ENCODE measurements at places on chromosomes 13 and 19.
A peak's percentile ranks its signal among the peaks of the same experiment; 100 is the strongest.

DNA sequence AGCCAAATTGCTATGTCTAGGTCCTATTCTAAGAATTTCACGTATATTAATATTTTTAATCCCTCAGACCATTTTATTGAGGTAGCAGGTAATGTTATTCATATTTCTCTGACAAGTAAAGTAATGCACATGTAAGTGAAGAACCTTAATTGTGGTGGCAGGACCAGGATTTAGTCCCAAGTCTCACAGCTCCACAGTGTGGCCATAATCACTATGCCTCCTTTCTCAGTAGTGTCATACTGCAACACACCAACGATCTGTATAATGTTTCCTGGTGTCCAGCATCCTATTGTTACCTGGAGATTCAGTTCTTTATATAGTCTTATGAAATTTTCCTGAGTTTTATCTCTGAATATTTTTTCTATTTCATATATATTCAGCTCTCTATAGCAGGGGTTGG lies 340.3 kb downstream of the OLFM4 start:
- no peak for DNase-seq

GRCh38 chr19:40611096-40611495 lies 9.9 kb downstream of the LTBP4 start:
- no peak for DNase-seq

DNA sequence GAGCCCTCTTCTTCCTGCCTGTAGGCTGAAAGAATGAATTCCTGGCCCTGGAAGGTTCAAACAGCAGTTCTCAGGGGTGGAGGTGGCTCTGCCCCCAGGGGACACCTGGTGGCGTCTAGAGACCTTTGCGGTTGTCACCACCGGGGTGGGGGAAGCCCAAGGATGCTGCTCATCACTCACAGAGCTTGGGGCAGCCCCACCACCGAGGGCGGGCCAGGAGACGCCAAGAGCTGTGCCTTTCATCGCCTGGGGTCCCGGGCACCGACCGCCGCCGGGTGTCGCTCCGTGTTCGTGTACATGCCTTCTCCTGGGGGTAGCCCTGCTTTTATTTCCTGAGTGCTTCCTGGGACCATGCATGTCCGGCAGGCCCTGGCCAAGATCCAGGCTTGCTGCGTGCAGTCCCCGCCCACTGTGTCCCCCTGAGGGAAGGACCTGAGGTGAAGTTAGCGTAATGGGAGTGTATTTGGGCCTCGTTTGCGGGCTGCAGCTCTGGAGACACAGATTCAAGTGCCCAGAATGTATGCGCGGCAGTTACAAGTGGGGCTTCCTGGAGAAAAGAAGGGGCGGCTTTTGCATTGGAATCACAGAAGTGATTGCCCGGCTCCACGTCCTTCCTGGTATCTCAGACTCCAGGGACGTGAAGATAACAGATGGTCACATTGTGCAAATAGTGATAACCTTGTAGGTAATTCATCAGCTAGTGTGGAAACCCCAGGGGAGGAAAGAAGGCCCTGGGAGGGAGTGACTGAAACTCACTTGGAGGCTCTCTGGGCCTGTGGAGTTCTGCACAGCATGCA lies 7.8 kb downstream of the DOT1L start:
- DNase-seq, result no peak

DNA sequence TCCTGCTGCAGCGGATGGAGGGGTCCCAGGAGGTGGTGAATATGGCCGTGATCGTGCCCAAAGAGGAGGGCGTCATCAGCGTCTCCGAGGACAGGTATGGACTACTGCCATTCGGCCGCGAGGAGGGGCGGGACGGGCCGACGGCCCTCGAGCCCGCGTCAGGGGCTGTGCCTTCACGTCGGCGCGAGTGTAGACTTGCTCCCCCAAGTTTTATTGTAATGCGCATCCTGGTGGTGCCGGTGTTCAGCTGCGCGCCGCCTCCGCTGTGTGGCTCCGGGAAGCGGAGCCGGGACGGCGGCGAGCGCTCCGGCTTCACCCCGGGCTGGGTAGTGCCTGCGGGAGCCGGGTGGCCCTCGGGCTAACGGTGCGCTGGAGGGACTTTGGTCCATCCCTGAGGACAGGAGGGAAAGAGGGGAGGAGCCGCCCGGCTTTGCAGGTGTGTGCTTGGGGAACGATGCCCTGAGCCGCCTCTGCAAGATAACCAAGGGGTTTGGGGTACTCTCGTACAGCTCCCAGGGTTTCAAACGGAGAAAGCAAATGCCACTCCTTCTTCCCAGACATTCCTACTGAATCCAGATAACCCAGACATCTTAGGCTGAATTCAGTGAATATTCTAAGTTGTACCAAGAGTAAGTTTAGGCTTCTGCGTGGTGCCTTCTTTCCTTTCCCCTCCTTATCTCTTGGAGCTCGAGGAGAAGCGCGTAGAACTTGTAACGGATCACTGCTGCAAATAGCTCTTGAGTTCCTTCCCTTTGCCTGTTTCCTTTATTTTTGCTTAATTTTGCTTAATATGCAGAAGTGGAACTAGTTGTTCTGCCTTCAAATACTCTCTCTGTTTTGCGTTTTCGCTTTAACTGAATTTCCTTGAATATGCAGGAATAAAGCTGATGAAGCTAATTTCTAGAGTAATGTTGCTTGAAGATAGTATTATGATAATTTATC lies 740 bp downstream of the WDFY2 start:
- DNase-seq, result no peak

GRCh38 chr19:2636897-2637683 lies 65.4 kb downstream of the GNG7 start:
- DNase-seq, result peak; percentile 87

DNA sequence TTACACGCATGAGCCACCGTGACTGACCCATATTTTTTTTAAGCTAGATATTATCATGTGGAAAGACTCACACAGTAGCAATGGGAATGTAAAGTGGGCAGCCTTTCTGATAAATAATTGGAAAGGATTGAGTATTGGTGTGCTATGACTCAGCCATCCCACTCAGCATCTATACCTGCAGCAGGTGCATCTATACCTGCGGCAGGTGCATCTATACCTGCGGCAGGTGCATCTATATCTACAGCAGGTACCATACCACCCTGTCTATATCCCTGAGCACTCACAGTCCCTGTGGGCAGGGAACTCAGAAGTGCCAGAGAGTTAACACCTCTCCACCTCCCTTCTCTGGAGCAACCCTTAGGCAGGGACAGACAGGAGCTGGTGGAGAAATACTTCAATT lies 5.2 kb upstream of the LRRC8E start:
- DNase-seq, result no peak

DNA sequence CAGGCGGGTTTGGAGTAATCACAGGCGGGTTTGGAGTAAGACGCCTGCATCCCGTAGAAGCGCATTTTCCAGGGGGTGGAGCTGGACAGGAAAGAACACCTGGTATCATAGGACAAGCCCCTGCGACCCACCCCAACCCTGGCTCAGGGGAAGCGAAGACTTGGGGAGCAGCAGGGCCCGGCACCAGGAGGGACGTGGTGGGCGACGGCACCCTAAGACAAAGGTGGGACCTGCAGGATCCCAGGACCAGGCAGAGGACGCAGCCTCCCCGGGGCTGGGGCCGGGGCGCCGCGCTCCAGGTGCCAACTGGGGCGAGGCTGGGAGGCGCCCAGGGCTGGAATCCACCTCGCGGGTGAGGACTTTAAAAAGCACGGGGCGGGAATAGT lies 520 bp downstream of the ZNF600 start:
- no peak for DNase-seq

- no peak for DNase-seq
Measured at GRCh38 chr19:19613506-19613905, 5.0 kb downstream of the PBX4 start.

- no peak for DNase-seq
Measured at GRCh38 chr19:51295382-51296126, 15.9 kb upstream of the IGLON5 start.

DNA sequence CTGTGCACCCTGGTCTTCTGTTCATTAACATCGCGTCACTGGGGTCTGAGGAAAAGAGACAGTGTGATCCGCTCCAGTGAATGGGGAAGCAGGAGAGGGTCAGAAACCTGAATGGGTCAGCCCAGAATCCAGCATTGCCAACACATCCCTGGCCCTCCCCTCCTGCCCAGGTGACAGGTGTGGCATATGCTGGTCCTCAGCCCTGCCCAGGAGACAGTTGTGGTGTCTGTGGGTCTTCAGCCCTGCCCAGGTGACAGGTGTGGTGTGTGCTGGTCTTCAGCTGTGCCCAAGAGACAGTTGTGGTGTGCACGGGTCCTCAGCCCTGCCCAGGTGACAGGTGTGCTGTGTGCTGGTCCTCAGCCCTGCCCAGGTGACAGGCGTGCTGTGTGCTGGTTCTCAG lies 8.0 kb downstream of the TFDP1 start:
- DNase-seq, result no peak

- no peak for DNase-seq
Measured at GRCh38 chr19:47768604-47769003, 9.9 kb upstream of the SELENOW start.

GRCh38 chr13:94419925-94420305 lies 59.6 kb downstream of the DCT start:
- DNase-seq, result no peak

DNA sequence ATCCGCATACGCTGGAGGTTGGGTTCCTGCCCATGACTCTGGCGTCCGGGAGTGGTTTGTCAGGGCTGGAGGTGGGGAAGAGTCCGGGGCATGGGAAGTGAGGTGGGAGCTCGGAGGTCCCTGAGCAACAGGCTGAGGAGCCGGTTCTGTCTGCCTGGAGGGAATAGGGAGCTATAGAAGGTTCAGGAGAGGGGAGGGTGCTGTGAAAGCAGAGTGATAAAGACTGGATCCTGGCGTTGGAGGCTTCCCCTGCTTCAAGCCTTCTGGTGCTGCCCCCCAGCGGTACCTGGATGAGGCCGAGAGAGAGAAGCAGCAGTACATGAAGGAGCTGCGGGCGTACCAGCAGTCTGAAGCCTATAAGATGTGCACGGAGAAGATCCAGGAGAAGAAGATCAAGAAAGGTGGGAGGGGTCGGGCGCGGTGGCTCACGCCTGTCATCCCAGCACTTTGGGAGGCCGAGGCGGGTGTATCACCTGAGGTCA lies 2.6 kb downstream of the HMG20B start:
- no peak for DNase-seq

- no peak for DNase-seq
Measured at GRCh38 chr13:30415430-30416030, 6.8 kb upstream of the UBE2L5 start.

- no peak for DNase-seq
Measured at GRCh38 chr19:19562665-19563347, 24.7 kb downstream of the CILP2 start.

- DNase-seq, result no peak
Measured at GRCh38 chr13:46113596-46113995, 8.8 kb upstream of the CPB2 start.

GRCh38 chr19:18179957-18180356 lies 6.3 kb downstream of the IFI30 start:
- DNase-seq, result no peak

DNA sequence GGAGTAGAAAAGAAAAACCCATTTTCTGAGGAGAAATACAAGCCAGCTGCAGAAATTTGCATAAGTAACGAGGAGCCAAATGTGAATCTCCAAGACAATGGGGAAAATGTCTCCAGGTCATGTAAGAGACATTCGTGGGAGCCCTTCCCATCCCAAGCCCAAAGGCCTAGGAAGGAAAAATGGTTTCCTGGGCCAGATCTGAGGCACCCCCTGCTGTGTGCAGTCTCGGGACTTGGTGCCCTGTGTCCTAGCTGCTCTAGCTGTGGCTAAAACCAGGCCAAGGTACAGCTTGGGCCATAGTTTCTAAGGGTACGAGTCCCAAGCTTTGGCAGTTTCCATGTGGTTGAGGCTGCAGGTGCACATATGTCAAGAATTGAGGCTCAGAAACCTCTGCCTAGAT lies 444.9 kb downstream of the PCDH20 start:
- no peak for DNase-seq

- no peak for DNase-seq
Measured at GRCh38 chr13:60893801-60894200, 496.8 kb downstream of the TDRD3 start.

- DNase-seq, result no peak
Measured at GRCh38 chr13:100811928-100812327, 137.3 kb upstream of the TMTC4 start.

DNA sequence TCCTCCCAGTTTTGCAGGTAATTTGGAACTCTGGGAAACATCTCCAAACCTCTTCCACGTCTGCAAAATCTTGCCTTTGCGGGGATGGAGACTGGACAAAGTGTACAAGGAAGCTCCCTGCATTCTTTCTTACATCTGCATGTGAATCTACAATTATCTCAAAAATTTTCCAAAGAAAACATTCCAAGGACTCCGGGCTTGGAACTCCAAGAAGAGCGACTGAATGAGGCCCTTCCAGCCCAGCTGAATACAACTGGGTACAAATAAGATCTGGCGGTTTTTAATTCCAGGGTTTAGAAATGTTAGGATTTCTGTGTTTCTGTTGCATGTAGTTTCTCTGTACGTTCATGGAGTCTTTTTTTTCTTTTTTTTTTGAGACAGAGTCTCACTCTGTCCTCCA lies 28.5 kb downstream of the EXOC3L2 start:
- DNase-seq, result no peak

- no peak for DNase-seq
Measured at GRCh38 chr13:63175536-63175935, 1759.9 kb upstream of the PCDH20 start.

DNA sequence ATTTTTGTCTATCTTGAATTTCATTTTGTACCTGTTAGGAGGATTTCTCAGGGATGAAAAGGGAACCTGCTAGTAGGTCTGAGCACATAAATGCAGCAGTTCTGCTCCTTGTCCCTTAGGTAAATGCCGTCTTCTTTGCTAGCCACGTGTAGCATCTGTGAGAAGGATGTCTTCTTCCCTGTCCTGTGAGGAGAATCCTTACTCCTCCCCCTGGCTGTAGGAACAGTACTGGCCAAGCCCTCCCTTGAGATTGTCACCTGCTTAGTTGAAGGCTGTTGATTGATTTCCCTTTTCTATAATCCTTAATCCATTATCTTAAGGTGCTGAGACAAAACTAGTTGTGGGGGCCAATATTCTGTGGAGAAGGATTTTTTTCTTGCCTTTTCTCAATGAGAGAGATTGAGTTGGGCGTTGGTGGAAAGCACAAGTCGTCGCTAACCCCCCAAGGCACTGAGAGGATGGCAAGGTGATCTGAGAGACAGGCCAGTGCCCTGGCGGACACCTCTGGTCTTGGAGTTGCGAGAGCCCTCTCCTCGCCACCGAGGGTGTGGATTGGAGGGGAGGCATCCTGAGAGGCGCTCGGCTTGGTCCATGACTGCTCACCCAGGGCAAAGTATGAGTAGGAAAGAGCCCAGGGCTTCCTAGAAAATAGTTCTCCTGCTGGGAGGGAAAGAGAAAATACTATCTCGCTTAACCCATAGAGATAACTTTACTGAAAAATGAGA lies 216.7 kb downstream of the ATP8A2 start:
- no peak for DNase-seq

GRCh38 chr19:27776020-27776419 lies 1436.9 kb downstream of the UQCRFS1 start:
- DNase-seq, result no peak

All from D721Med (cell line).